NCI-H1105 treated with DMSO at 0.1 percent for 48 hours (cell line): ENCODE measurements at places on chromosomes 6 and 20.

DNA sequence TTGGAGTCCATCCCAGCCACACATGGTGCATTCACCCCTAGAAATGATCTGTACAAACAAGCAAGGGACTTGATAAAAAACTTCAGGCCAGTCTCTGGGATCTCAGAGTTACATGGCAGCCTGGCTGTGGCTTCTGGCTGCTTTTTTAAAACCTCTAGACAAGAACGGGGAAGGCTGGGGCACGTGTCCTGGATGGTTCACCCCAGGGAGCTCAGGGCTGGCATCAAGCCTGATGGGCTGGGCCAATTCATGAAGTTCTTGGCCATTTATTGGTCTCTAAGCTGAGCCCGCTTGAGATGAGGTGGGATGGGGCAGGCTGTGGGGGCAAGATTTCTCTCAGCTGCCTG, 10.4 kb upstream of the ZFAND3 start:
- DNase-seq: no peak

- no peak for DNase-seq
Measured at GRCh38 chr6:169977434-169978265, 226.2 kb downstream of the ERMARD start.

DNA sequence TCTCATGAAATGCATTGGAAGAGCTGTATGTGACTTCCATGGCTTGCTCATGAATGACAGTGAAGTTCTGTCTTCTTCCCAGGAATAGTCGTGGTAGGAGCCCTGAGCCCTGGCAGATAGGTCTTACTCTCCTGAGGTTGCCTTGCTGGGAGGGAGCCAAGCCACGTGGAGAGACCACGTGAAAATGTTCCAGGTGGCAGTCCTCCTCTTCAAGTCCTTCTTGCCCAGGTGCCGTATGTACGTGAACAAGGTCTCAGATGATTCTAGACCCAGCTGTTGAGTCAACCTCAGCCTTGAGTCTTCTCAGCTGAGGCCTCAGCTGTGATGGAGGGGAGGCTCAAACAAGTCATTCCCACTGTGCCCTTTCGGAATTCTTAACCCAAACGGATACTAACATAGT, 192.4 kb upstream of the PRDM1 start:
- DNase-seq: no peak

- no peak for DNase-seq
Measured at GRCh38 chr20:51492167-51493092, 50.1 kb downstream of the NFATC2 start.

GRCh38 chr20:63911176-63911575, 16.2 kb downstream of the DNAJC5 start:
- DNase-seq: no peak
